ENCODE measurements at places on chromosomes 11 and 22.
A peak's percentile ranks its signal among the peaks of the same experiment; 100 is the strongest.

GRCh38 chr22:27507935-27508526 lies 293.5 kb downstream of the MN1 start:
- peak; percentile 49 for DNase-seq

DNA sequence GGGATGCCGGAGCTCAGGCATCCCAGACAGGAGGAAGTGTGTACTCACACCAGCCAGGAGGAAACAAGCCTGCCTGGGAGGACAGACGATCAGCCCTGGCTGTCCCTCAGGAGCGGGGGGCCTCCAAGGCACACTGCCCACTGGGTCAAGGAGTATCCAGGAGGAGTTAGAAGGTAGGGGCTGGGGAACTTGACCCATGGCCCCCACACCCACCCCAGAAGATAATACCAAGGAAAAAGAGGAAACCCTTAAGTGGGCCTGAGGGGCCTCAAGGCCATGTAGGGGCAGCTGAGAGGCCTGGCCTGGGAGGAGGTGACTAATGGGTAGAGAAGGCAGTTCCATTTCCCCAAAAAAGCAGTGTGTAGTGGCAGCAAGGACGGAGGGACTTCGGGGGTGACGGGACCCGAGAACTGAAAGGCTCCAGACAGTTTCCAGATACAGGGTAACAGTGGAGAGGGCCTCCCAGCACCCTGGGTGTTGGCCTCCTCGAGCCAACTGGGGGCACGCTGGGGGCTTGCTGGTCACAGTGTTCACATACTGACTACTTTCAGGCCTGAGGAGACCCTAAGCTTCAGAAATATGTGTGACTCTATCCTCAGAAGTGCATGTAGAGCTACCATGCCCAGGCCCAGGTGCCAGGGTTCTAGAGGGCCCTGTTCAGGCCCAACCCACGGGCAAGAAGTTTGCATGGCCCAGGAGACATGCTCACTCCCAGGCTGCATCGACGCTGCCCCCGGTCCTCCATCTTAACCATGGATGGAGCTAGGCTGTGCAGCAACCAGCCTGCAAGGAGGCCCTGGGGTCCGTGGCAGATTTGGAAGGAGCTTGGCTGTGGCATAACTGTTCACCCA lies 75.7 kb upstream of the PITPNB start:
- DNase-seq = no peak

DNA sequence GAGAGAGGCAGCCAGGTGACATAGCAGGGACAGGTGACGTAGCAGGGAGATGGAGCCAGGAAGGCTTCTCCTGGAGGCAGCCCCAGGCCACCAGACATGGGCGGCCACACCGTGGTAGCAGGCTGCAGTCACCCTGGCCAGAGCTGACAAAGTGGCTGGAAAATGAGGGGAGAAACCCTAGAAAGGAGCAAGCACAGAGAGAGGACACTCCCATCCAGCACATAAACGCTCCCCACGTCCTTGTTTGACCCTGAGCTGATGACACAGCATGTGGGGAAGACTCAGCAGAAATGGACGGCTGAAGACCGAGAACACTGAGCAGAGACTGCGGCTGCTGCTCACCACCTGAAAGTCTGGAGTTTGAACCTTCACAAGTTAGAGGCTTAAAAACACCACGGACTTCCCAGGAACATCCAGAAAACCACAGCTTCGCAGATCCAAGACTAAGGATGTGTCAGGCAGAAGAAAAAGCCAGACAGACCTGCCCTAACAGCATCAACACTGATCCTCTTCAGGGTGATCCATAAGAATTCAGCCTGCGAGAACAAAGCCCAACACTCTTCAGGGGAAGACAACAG lies 28.7 kb downstream of the DRD4 start:
- no peak for DNase-seq

GRCh38 chr11:125304136-125304535 lies 139.6 kb downstream of the PKNOX2 start:
- no peak for DNase-seq

DNA sequence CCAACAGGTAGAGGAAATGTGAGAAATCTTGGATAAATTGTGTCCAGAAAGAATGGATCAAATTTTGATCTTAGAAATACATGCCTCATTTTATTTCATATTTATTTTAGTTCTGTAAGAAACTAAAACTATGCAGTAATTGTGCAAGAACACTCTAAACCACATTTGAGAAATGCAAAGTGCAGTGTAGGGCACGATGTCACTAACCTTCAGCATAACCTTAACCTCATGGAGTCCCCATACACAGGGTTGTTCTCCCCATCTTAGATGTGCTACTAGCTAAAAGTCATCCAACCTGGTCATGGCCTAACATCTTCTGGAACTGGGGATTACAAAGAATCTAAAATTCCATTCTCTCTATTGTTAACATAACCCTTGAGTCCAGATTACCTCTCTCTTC lies 48.4 kb upstream of the ARHGAP42 start:
- no peak for DNase-seq

GRCh38 chr11:78595436-78596130 lies 20.9 kb upstream of the NARS2 start:
- no peak for DNase-seq

GRCh38 chr11:64251016-64251752 lies at the start of gene PLCB3:
Gene PLCB3, plus strand, starts transcription at chr11:64251530. Its CDS starts 120 bp downstream, at chr11:64251650.
- peak; percentile 51 for DNase-seq

DNA sequence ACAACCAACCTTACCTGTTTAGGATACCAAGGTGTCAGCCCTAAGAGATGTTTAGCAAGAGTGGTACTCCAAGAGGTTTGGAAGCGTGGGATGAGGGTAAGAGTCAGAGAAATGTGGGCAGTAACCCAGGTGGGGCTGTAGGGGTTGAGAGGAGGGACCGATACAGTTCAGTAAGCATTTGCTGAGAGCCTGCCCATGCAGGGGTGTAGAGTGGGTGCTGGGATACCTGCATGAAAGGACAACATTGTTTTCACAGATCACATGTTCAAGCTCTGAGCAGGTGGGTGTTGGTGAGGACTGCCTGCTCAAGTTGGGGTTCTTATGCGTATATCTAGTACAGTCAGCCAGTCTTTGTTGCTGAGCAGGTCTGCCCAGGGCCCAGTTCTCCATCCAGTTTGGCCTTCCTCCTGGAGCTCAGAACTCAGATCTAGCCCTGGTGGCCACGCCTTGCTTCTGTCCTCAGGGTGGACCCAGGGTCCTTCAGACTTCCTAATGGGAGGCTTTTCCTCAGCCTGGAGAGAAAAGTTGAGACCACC lies 14.8 kb downstream of the PPFIBP2 start:
- no peak for DNase-seq

- DNase-seq = no peak
Observed at GRCh38 chr22:25120093-25120561, 79.5 kb upstream of the CRYBB3 start.

GRCh38 chr11:17927681-17928343 lies 85.0 kb downstream of the SERGEF start:
- DNase-seq = no peak

- no peak for DNase-seq
Observed at GRCh38 chr11:8168485-8169257, at the start of gene RIC3. Gene RIC3, minus strand, starts transcription at chr11:8169025. Its CDS starts 36 bp downstream, at chr11:8168989.

GRCh38 chr11:102157219-102157618 lies 47.0 kb downstream of the YAP1 start:
- peak; percentile 55 for DNase-seq

DNA sequence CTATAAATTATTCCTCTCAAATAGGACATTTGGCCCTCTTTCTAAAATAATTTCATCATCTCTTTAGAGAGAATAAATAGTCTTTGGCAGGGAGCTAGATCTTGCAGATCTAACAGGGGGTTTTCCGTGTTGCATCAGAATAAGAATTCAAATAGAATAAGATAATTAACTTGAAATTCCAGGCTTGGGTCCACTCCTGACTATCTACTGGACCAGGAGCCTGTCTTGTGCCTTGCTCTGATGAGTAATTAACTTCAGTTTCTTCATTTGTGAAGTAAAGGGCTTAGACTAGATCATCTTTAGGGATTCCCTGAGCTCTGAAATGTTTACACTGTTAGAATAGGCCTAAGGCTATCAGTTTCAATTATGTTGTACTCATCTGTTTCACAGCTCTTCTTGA lies 23.5 kb upstream of the TMEM123 start:
- DNase-seq = no peak

- no peak for DNase-seq
Observed at GRCh38 chr11:132685174-132685611, 847.1 kb downstream of the OPCML start.

GRCh38 chr11:106697058-106697457 lies 321.2 kb downstream of the GUCY1A2 start:
- no peak for DNase-seq

Measured in MG63 (cell line).